ENCODE measurements at places on chromosomes 12 and 14.

GRCh38 chr12:128069359-128069997, 197.5 kb upstream of the TMEM132C start:
- peak; percentile 27 for DNase-seq

- DNase-seq: no peak
Measured at GRCh38 chr12:6939191-6939540, 4.5 kb upstream of the RNU7-1 start.

- no peak for DNase-seq
Measured at GRCh38 chr12:27631365-27631764, 64.9 kb upstream of the REP15 start.

- no peak for DNase-seq
Measured at GRCh38 chr14:80388980-80389711, 177.8 kb upstream of the DIO2 start.

GRCh38 chr14:63257299-63257698, 53.1 kb downstream of the RHOJ start:
- no peak for DNase-seq

DNA sequence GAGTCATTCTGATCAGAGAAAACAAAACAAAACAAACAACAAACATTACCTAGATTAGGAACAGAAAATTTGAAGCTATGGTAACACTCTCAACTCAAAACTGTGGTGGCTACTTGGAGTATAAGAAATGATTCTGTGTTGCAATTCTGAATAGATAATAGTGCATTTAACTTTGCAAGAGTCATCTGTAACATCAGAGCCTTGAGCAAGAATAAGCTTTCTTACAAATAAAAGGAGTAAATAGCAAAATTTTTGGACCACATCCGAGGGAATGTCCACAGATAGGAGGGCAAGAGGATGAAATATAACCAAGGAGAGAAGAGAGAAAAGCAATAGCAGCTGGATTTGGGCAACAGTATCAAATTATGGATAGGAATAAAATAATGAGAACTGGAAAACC, 1090.6 kb downstream of the SLC6A15 start:
- no peak for DNase-seq

GRCh38 chr12:51533799-51534198, 57.2 kb upstream of the SCN8A start:
- DNase-seq: no peak

GRCh38 chr14:104554088-104554607, 25.4 kb upstream of the C14orf180 start:
- DNase-seq: no peak

DNA sequence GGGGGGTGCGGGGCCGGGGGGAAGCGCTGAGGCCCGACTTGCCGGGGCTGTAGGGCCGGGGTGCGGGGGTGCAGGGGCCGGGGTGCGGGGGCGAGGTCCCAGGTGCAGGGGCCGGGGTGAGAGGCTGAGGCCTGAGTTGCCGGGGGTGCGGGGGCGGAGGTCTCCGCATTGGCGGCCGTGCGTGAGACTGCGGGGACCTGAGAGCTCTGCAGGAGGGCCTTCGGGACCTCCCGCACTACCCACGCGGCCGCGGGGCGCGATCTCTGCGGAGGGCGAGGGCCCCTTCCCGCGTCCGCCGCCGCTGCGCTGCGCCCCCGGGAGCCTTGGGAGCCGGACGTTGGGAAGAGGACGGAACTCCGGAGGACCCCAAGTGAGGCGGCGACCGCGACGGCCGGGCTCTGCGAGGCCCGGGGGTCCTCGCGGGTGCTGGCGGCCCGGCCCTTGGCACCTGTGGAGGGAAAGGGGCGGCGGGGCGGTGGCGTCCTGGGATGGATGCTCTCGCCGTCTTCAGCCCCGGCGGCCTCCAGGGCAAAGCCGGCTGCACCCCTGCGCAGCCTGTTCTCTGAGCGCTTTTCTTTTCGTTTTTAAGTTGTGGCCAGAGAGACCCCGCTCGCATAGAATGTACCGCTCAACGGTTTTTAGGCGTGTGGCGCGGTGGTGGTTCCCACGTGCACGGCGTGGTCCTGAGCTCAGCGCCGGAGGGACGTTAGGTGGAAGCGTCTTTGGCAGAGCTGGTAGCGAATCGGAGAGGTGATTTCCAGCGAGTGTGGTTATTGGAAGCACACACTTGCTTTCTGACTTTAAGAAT, 1.3 kb downstream of the PIWIL1 start:
- DNase-seq: no peak

- no peak for DNase-seq
Measured at GRCh38 chr12:84058136-84058535, 854.5 kb downstream of the SLC6A15 start.

GRCh38 chr14:81859046-81859445, 325.4 kb upstream of the SEL1L start:
- DNase-seq: no peak

GRCh38 chr14:99183716-99184115, 88.3 kb downstream of the BCL11B start:
- no peak for DNase-seq

GRCh38 chr14:50333014-50333509, 20.9 kb downstream of the DMAC2L start:
- DNase-seq: no peak

GRCh38 chr12:42607584-42608058, 18.1 kb upstream of the PRICKLE1 start:
- no peak for DNase-seq

GRCh38 chr14:71698673-71699072, 233.6 kb upstream of the RGS6 start:
- DNase-seq: no peak

DNA sequence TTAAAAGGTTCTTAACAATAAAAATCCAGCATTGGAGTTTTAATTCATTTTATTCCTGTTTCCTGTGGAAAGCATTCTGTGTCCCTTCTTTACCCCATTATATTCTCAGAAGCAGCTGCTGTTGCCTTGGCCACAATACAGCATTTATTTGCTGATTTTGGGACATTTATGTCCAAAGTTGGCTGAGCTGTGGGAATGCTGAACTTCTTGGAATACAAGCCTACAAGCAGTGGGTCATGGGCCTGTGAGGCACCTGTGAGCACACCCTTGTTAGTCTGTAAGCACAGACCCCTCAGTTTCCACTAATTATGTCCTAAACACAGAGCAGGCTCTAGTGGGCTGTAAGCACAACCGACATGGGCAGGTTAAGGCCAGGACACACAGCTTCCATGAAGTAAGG, 122.2 kb upstream of the IGF1 start:
- DNase-seq: no peak

DNA sequence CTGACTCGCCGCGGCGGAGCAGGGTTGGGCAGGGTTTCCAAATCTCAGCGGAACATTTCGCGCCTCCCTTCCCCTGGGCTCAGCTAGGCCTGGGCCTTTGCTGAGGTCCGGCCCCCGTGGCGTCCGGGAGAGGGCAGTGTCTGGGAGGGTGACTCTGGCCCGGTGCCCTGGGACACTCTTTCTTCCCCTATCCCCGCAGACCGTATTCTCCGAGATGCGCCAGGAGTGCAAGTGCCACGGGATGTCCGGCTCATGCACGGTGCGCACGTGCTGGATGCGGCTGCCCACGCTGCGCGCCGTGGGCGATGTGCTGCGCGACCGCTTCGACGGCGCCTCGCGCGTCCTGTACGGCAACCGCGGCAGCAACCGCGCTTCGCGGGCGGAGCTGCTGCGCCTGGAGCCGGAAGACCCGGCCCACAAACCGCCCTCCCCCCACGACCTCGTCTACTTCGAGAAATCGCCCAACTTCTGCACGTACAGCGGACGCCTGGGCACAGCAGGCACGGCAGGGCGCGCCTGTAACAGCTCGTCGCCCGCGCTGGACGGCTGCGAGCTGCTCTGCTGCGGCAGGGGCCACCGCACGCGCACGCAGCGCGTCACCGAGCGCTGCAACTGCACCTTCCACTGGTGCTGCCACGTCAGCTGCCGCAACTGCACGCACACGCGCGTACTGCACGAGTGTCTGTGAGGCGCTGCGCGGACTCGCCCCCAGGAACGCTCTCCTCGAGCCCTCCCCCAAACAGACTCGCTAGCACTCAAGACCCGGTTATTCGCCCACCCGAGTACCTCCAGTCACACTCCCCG, 3.0 kb downstream of the WNT1 start:
- no peak for DNase-seq

DNA sequence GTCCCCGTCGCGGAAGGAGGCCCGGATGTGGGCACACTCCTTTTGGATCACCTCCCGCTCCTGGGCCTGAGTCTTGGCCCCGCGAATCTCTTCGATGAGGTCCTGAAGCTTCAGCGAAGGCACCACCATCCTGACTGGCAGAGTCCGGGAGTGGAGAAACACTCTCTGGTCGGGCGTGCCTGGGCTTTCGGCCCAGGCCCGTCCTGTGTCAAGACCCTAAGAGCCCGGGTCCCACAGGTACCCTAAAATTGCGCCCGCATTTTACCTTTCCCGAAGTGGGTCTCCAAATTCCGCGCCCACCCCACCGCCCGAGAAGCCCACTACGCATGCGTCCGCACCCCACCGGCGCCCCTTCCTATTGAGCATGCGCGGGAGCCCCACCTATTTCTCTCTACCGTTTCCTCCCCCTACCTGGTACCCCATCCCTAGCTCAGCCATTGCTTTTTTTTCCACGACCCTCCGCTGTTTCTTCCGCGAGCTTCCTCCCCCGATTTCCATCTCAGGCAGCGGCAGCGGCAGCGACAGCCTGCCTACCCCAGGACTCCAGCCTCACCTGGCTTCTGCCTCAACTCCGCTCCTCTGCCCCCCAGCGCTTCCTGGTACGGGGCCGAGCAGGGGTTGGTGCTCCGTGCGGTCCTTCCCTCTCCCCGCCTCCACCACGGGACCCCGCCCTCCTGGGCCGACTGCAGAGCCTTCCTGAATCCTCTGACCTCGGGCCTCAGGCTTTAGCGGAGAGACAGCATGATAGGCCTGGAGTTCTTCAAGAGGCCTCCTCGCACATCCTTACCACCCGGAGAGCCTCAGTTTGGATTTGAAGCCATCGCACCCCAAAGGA, at the start of gene AP1G2:
Gene AP1G2, minus strand, starts transcription at position 606 of the 835 bp plus-strand sequence. Its CDS starts 477 bp downstream, at position 129.
- peak; percentile 49 for DNase-seq

- DNase-seq: no peak
Measured at GRCh38 chr12:26286186-26286585, 90.8 kb downstream of the SSPN start.

- no peak for DNase-seq
Measured at GRCh38 chr12:15852383-15852782, 29.8 kb upstream of the STRAP start.

GRCh38 chr12:122366685-122367475, 55.6 kb downstream of the CLIP1 start:
- DNase-seq: no peak

GRCh38 chr12:62292761-62293344, 32.6 kb downstream of the USP15 start:
- DNase-seq: no peak

DNA sequence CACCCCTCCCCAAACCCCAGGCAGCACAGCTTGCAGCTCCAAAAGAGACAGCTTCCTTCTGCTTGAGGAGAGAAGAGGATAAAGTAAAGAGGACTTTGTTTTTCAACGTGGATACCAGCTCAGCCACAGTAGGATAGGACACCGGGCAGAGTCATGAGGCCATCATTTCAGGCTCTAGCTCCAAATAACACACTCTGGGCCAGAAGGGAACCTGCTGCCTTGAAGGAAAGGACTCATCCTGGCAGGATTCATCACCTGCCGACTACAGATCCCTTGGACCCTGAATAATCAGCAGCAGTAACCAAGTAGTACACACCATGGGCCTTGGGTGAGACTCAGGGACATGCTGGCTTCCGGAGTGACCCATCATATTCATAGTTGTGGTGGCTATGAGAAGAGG, 10.4 kb upstream of the CKAP4 start:
- no peak for DNase-seq

DNA sequence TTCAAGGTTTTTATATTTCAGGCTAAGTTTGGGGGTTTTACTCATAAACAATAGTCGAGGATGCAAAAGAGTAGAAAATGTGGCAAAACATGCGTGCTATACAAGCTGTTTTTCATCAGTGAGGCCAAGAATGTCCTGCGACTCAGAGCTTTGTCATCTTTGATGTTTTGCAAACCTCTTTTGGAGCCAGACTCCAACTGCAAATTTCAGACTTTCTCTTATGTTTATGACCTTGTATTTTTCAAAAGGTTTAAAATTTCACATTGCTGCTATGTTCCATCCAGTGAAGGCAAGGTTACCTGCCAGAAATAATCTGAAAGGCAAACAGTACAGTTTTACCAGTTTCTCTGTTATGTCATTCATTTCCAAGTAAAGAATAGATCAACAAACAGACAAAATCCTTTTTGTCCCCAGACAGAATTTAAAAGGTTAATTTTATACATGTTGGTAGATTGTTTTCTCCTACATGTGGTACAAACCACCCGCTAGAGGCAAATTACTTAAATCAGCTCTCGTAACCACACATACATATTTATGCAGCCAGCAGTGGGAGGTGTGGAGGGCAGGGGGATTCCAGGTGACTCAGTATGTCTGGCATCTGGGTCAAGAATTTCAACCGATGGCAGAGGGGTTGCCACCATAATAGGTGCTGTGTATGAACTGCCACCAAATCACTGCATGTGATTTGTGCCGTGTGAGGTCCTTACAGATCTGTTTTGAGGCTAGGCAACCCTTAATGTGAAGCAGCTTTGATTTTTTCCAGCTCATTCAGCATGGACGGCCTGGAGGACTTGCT, 119.8 kb upstream of the CPM start:
- no peak for DNase-seq

GRCh38 chr12:104651811-104652210, 195.1 kb downstream of the CHST11 start:
- DNase-seq: no peak

- no peak for DNase-seq
Measured at GRCh38 chr14:61568572-61569011, 126.7 kb upstream of the HIF1A start.

DNA sequence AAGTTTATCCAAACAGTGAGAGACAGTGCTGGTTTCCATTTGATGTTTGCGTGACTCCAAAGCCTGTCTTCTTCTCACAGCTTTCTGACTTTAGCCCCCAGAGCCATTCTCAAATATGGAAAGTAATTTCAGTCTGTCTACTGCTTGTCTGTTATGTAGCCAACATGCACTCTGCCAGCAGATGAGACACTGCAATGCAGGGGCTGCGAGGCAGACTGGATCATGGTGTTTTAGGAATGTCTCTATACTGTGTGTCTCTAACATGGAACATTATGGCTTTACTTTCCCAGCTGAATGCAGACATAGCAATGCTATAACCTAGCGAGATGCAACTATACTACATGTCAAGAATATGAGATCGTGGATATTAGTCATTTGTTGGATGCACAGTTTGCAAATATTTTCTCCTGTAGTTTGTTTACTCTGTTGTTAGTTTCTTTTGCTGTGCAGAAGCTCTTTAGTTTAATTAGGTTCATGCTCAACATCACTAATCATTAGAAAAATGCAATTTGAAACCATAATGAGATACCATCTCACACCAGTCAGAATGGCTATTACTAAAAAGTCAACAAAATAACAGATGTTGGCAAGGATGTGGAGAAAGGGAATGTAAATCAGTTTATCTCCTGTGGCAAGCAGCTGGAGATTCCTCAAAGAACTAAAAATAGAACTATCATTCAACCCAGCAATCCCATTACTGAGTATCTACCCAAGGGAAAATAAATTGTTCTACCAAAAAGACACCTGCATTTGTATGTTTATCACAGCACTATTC, 235.8 kb upstream of the TMTC1 start:
- DNase-seq: no peak

DNA sequence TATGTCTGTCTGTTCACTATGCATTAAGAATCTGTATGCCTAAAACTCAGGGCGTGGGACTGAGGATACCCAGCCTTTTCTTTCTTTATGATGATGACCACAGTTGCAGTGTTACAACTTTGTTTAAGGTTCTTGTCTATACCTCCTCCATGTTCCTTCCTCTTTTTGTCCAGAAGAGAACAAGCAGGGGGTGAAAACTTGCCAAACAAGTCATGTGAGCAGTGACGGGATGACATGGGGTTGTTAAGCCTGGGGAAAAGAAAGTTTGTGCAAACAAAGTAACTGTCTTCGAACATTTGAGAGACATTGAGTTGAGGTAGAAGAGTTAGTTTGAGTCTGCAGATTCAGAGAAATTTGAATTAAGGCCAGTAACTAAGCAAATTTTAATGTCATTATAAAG, 505.5 kb downstream of the NPAS3 start:
- no peak for DNase-seq
